Urinary bladder (tissue), 4 donors: ENCODE measurements at places on chromosomes 3 and 15.

GRCh38 chr3:156253150-156253549 lies 132.8 kb downstream of the KCNAB1 start:
- no peak for DNase-seq

GRCh38 chr3:142602619-142603385 lies 6.6 kb downstream of the PLS1 start:
- DNase-seq = no peak

DNA sequence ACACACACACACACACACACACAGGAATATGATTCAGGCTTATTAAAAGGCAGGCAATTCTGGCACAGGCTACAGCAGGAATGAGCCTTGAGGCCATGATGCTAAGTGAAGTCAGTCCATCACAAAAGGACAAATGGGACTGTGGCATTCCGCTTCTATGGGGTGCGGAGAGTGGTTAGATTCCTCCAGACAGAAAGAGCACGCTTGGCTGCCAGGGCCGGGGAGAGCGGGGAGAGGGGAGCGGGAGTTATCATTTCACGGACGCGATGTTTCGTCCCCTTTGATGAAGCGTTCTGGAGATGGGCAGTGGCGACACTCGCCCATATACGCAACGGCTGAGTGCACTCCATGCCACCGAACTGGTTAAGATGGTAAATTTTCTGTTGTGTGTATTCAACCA lies 58.5 kb upstream of the FAM174B start:
- peak; percentile 20 for DNase-seq

GRCh38 chr15:79644091-79644490 lies 212.0 kb downstream of the MINAR1 start:
- DNase-seq = no peak

- DNase-seq = no peak
Measured at GRCh38 chr15:65550681-65551098, 20.4 kb downstream of the HACD3 start.

- DNase-seq = no peak
Measured at GRCh38 chr15:34812369-34812768, 17.0 kb upstream of the ACTC1 start.

- DNase-seq = no peak
Measured at GRCh38 chr3:188776447-188776846, 395.3 kb upstream of the TPRG1 start.

DNA sequence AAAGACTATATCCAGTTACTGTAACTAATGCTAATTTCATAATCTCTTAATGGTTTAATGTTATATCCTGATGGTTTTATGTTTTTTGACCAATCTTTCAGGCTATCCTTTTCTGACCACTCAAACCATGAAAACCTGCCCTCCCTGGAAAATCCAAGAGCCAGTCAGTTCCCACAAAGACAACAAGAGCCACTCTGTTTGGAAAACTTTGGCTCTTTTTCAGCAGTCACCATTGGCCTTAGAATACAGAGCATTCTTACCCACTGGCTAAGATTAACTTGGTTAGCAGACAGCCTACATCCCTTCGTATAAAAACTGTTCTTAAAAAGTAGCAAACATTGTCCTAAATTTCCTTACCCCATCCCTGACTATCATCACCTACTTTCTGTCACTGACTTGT lies 32.9 kb downstream of the ALCAM start:
- DNase-seq = no peak

DNA sequence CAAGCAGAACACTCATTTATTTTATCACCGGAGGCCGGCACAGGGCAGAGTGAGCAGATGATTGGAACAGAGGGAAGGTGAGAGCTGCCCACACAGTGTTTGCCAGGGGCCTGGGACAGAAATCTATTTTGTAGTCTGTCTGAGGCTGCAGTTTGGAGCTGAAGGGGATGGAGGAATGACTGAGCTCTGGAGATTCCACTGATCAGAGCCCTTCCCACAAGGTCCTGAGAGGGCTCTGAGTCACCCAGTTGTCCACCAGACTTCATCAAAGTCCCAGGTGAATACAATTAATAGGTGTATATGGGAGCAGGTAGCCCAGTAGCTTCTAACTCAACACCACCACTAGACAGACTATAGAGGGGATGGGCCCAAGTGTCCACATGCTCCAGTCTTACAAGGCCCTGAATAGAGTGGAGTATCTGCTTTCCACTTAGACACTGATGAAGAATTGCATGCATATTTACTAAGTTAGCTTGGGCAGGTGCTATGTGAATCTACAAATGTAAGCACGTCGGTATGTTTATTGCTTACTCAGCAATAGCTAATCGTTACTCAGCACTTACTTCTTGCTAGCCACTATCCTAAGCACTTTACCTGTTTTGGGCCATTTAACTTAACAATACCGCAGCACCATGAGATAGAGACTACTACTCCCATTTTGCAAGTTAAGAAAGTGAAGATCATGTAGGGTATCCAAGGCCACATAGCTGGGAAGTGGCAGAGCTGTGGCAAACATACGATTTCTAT lies 2.7 kb upstream of the STARD5 start:
- no peak for DNase-seq

- no peak for DNase-seq
Measured at GRCh38 chr15:56496635-56497034, 31.7 kb upstream of the MNS1 start.

- DNase-seq = no peak
Measured at GRCh38 chr3:42853056-42853455, 22.6 kb downstream of the CYP8B1 start.

DNA sequence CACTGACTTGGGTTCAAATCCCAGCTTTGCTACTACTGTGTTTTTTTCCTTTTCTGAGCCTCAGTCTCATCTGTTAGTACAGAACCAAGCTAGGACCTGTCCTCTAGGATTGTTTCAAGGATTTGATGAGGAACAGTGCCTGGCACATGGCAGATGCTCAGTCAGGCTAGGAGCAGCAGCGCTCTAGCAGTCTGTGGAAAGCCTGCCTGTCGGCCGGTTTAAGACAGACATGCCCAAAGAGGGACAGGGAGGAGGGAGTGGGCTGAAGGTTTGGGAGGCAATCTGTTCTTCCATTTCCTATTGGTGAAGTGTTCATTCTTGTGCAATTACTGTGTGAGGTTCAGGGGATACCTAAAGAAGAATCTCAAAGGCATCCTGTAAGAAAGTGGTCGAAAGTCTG lies 35.1 kb upstream of the RGMA start:
- no peak for DNase-seq

DNA sequence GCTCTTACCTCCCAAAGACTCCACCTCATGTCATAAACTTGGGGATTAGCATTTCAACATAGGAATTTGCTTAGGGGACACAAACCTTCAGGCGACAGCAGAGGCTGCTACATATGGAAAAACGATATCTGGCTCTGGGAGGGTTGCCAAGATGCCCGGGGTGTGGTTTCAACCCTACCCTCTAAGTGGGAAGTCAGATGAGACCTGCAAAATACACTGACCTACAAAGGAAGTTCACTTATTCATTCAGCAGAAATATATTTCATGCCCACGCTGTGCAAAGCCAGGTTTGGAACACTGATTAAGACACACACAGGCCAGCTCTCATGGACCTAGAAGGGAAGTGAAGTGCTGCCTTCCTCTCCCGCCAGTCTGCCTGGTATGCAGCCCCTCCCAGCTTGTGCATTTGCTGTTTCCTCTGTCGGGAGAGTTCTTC lies 239.3 kb downstream of the FEZF2 start:
- no peak for DNase-seq

GRCh38 chr3:100124201-100124761 lies 10.0 kb upstream of the FILIP1L start:
- no peak for DNase-seq

- DNase-seq = no peak
Measured at GRCh38 chr3:177190756-177191681, 6.3 kb downstream of the TBL1XR1 start.
